ENCODE measurements at places on chromosomes 3 and 15. TPM values are rescaled to one million over a fixed set of nuclear protein-coding genes. Genes with fewer than 3 reads are reported as not detected.

The SHC4 gene
- 0.30 TPM for total RNA-seq

The CTXND1 gene
- total RNA-seq, result not detected

The DAZL gene
- 3.4 TPM for total RNA-seq

The LMAN1L gene
- total RNA-seq, result not detected

The BRPF1 gene
- 27.7 TPM for total RNA-seq

The FBXO40 gene
- total RNA-seq, result 0.06 TPM

The C3orf80 gene
- 1.1 TPM for total RNA-seq

The PROS1 gene
- 2.5 TPM for total RNA-seq

The LPP gene
- total RNA-seq, result 53.3 TPM

The BMF gene
- total RNA-seq, result 30.9 TPM

The IL17RE gene
- 4.4 TPM for total RNA-seq

The CPN2 gene
- total RNA-seq, result not detected

The OR5K2 gene
- not detected for total RNA-seq

The BNIP2 gene
- total RNA-seq, result 40.6 TPM

The ACSBG1 gene
- 6.1 TPM for total RNA-seq

The TMEM212 gene
- total RNA-seq, result not detected

The ANKRD63 gene
- 0.26 TPM for total RNA-seq

The PLS1 gene
- 44.7 TPM for total RNA-seq

The ATP2B2 gene
- 1.2 TPM for total RNA-seq
